NCI-H1694 treated with DMSO at 0.1 percent for 48 hours (cell line): ENCODE measurements at places on chromosomes 3 and 15.

GRCh38 chr15:89790661-89791060, 14.5 kb downstream of the MESP2 start:
- no peak for DNase-seq

DNA sequence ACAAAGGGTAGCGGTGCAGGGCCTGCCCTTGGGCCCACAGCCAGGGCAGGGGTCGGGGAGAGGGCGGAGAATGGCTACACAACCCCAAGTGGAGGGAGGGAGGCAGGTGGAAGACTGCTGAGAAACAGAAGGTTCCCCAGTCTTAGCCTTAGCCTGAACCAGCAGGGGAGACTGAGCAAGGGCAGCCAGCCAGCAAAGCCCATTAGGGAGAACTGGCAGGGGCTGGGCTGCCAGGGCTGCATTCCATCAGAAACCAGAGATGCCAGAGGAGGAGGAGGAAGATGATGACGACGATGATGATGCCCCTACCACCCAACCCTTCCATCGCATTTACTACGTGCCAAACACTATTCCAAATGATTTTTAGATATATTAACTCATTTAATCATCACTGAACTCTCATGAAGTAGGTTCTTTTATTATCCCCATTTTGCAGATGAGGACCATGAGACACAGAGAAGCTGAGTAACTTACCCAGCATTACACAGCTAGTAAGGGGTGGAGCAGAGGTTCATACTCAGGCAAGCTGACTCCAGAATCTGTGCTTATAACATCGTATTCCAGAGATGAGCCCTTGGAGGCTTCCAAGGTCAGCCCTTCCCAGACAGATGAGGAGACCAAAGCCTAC, 8.7 kb downstream of the SEMA7A start:
- DNase-seq = no peak

- no peak for DNase-seq
These were observed 583.3 kb upstream of the CBLB start for GRCh38 chr3:106452096-106452495.

GRCh38 chr3:135149707-135150681, 354.9 kb downstream of the EPHB1 start:
- no peak for DNase-seq

DNA sequence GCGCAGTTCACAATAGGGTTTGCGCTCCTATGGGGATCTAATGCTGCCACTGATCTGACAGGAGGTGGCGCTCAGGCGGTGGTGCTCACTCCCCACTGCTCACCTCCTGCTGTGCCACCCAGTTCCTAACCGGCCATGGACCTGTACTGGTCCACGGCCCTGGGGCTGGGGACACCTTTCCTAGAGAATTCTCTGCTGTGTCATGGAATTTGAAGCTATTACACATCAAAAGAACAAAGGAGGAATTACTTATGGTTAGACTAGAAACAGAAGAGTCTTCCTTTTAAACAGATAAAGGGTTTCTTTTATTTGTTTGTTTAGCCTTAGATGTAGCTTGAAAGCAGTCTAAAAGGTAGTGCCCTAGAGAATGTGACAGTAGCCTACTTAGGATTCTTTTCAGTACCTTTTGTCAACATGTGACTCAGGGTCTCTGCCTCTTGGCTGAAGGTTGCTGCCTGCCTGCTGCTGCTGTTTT, 50.3 kb downstream of the PAK2 start:
- DNase-seq = no peak

GRCh38 chr3:156459434-156459833, 95.5 kb downstream of the SSR3 start:
- DNase-seq = no peak

DNA sequence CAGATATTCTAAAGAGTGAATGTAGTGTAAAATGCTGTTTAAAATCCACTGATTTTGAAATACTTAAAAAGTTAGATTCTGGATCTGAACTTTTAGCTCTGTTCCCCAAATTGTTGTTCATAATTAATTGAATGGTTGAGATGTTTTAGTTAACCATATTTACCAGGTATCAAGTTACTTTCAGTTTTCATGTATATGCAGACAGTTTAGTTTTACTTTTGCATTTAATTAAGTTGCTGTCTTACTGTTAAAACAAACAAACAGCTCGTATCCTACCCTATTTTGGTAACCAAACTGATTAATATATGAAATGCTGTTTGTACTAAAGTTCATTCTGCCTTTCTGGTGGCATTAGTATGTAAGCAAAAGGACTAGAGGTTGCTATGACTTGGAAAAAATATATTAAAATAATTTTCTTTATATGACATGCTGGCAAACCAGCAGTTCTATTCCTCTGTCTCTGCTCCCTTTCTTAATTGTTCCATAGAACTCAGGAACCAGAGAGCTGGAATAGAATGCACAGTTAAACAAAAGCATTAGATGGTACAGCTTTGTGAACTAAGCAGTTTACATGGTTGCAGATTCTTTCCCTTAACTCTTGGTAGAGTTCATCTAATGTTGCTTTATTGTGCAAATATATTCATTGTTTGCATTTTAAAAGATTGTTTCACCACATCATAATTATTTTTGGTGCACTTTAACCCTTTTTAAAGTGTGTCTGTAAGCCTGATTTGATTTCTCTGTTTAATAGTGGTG, 39.5 kb upstream of the SCAANT1 start:
- no peak for DNase-seq

DNA sequence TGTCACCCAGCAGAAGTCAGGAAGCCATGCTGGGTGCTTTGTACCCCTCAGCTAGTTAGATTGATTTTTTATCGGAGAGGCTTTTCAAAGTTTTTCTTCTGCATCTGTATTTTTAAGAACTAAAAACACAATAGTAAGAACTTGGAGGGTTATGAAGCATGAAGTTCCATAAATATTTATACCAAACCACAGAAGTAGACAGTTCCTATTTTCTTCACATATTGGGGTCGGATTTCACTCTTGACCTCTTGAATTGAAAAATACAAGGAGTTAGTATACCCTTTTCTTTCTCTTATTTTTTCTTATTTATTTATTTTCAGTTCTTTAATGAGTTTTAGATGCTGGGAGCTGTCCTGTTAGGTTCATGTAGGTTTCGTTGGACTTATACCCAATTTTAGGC, 35.1 kb downstream of the SLC25A26 start:
- DNase-seq = no peak

GRCh38 chr3:42013691-42014457, 52.0 kb upstream of the ULK4 start:
- DNase-seq = no peak

DNA sequence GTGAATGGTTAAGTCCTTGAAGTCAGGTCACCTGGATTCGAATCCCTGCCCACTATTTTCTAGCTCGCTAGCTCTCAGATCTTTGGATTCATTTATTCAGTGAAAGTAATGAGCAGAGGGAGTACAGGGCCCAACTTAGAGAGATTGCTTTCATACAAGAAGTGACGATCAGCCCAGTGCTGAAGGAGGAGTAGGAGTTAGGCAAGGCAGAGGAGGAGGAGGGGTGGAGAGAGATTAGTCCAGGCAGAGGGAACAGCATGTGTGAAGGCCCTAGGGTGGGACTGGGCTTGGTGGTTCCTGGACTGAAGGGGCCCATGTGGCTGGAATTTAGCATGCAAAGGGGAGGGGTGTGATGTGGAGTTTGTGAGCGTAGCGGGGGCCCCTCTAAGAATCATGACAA, 3.8 kb upstream of the CHRNA5 start:
- DNase-seq = no peak

GRCh38 chr3:31041161-31041978, 146.9 kb upstream of the GADL1 start:
- no peak for DNase-seq

- DNase-seq = no peak
These were observed 13.7 kb upstream of the U2SURP start for GRCh38 chr3:142987707-142988106.

DNA sequence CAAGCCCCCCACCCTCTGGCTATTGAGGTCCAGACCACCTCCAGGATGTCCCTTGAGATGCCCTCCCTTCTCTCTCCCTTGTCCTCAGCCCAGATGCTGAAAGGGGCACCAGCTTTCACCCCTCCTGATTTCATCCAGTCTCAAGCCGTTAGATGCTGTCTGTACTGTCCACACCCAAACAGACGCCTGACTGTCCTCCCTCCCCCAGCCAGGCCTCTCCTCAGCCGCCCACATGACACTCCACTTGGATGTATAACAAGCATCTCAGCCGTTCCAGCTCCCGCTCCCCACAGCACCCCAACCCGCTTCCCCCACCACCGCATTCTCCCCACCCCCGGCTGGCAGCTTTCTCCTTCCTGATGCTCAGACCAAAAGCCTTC, 25.0 kb upstream of the CYP11A1 start:
- DNase-seq = no peak

DNA sequence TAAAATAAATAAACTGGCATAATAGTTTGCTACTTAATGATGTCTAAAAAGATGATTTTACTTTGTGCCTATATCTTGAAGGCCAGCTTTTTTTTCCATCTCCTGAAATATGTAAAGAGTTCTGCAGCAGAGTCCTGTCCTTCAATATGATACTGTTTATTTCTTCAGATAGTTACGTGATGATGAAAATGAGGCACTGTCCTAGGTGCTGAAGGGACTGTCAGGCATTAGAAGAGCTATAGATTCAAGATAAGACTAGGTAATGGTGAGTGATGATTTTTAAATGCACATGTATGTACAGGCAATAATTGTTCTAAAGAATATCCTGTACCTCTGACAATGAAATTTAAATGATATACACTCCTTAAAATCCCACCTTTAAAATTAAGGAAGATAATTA, 326.9 kb upstream of the DNAJC19 start:
- no peak for DNase-seq

DNA sequence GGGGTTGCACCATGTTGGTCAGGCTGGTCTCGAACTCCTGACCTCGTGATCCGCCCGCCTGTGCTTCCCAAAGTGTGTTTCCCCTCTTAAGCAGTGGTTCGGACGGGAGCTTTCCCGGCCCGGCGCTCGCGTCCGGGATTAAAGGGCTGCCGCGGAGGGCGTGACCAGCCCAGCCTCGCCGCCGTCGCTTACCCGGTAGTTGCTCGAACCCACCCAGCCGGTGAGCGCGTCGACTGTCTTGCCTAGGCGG, 513 bp downstream of the CLASP2 start:
- no peak for DNase-seq

- DNase-seq = no peak
These were observed 67.3 kb downstream of the HMCES start for GRCh38 chr3:129345971-129346370.

DNA sequence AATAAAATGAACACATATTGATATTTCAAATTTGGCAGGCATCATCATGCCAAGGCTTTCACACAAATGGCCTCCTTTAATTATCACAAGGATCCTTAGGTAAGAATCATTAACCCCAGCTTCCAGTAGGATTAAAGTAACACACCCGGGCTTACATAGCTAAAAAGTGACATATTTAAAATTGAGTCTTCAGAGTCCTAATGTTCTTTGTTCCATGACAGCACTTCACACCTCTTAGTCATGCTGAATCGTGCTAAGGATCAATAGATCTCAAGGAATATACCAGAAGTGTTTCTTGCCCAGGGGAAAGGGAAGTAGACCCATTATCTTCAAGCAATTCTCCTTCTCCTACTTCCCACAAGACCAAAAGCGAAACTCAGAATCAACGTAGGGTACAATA, 76.6 kb upstream of the SOX2 start:
- DNase-seq = no peak

GRCh38 chr15:42270551-42270950, 2.5 kb upstream of the GANC start:
- no peak for DNase-seq

DNA sequence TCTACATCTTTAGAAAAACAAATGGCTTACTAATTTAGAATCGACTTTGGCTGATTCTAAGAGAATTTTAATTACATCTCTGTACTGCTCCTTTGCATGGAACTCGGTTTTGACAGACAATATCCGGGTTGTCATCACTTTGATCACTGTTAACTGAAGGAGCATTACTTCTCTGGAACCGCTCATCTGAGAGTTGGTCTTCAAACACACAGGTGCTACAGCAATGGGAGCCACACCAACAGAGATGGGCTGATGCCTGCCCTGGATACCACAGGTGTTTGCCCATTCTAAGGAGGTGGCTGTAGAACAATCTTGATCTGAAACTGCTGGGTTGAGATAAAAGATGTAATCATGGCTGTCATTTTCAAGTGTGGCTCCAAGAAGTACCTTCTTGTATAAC, 21.6 kb downstream of the LINS1 start:
- no peak for DNase-seq

DNA sequence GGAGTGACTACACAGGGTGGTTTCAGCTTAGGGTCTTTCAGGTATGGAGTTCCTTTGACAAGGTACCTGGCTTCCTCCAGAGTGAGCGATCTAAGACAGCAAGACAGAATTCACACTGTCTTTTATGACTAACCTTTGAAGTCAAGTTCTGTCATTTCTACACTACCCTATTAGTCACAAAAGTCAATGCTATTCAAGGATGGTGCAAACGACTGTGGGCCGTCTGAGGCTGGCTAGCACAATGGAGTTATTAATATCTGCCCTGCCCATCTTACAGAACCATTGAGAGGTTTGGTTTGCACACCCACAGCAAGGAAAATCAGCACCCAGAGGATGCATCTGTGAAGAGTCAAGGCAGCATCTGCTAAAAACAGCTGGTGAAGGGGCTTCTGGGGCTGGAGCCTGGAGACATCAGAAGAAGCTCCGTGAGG, 62.9 kb upstream of the XCR1 start:
- DNase-seq = no peak

- DNase-seq = no peak
These were observed 276.1 kb upstream of the GOLGA6L4 start for GRCh38 chr15:83959477-83959876.

DNA sequence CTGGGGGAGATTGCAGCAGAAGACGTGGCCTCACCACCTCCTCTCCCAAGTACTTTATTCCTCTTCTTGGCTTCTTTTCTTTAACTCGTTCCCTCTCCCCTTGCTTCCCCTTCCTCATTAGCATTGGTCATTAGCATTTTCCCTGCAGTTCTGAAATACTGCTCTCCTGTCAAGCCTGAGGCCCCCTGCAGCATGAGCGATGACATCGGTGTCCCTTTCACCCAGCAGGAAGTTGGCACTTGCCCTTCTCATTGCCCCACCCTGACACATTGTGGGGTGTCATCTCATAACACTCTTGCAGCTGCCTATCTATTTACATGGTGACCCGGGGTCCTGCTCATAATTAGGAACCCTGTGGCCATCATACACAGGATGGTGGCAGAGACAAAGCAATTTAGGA, 167.1 kb downstream of the ARRDC4 start:
- no peak for DNase-seq

DNA sequence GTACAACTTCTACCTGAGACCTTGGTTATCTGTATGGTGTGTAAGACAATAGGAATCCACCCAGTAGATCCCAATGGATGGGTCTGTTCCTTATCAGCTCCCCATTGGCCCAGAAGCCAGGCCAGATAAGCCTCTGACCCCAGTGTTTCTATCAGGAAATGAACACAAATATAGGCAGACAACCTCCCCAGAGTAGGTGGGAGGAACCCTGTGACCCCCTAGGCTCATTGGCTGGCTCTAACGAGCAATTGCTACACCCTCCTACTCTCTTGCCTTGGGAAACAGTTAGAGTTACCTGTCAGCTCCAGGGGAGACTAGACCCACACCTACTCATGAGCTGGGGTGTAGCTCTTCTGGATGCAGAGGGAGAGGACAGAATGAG, 299.9 kb downstream of the UACA start:
- DNase-seq = no peak
